Esophagus mucosa (tissue), 1 donor: ENCODE measurements at places on chromosomes 6 and 20. TPM values are rescaled to one million over a fixed set of nuclear protein-coding genes. Genes with fewer than 3 reads are reported as not detected.

GRCh38 chr20:32828029-32828680 lies 8.4 kb downstream of the MAPRE1 start:
- ATAC-seq = no peak

DNA sequence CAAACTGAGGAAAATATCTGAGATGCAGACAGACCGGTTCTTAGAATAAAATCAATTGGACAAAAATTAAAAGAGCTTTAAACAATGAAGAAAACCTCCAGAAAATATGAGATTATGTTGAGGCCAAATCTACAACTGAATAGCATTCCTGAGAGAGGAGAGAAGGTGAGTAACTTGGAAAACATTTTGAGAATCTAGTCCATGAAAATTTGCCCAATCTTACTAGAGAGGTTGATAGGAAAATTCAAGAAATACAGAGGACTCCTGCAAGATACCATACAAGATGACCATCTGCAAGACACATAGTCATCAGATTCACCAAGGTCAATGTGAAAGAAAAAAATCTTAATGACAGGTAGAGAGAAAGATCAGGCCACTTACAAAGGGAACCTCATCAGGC lies 437.7 kb upstream of the ADGRB3 start:
- no peak for ATAC-seq

KHDC1L gene
- 0.32 TPM for total RNA-seq

DNA sequence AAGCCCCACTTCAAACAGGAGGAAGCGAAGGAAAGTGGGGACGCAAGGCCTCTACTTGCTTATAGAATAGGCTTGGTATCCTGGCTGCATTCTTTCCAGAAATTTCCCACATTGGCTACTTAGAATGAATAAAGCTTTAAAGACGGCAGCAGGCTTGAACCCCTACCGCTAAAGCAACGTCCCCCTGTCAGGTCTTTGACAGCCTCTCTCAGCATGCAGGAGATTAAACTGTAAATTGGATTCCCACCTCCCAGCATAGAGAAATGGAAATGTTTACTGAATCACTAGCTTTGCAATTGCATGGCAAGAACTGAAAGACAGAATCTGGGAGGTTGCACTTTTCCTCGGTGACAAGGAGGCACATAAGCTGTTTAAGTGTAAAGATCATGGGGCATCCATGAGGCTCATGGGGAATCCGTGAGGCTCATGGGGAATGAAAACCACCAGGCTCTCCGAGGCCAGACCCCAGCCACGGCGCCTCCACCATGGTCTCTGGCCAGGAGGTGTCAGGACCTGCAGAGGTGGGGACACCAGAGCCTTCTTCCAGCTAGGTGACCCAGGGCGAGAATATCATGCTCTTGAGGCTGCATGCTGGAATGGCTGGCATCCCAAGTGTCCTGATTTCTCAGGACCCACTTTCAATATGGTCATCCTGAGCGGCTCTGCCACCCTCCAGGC lies 10.3 kb downstream of the LEMD2 start:
- no peak for ATAC-seq

HSPA1A gene
- total RNA-seq = 56.6 TPM

CLDN20 gene
- not detected for total RNA-seq

DNA sequence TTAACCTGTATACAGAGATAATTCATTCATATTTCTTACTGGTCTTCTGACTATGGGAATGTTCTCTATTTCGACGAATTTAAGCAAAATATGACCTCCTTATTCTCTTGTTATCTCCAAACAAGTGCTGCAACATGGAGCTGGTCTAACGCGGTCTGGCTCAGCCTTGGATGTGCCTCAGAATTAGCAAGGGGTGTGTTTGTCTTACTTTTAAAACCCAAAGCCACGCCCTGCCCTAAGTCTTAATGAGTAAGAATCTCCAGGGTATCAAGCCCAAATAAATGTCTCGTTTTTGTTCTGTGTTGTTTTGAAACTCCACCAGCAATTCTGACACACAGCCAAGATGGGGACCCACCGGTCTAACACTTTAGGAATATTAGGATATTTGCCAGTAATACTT lies 99.2 kb downstream of the ATP9A start:
- peak; percentile 67 for ATAC-seq

DNA sequence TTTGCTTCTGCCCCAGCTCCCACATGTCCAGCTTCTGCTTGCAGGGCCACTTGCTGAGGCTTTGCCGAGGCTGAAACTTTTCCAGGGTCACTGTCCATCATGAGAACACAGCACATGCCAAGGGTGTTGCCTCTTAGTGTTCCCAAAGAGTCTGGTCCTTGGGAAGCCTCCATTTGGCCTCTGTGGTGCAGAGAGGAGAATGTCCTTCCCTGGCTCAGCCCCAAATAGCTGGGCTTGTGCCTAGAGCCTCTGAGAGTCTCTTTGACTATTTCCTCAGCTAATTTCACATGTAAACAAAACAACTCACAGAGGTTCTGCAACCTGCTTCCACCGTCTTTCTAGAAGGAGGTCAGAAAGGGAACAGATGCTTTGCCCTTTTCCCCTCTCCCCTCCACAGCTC lies 40.4 kb upstream of the RAB23 start:
- no peak for ATAC-seq

DST gene
- 147 TPM for total RNA-seq

SNPH gene
- total RNA-seq = 0.64 TPM

DNA sequence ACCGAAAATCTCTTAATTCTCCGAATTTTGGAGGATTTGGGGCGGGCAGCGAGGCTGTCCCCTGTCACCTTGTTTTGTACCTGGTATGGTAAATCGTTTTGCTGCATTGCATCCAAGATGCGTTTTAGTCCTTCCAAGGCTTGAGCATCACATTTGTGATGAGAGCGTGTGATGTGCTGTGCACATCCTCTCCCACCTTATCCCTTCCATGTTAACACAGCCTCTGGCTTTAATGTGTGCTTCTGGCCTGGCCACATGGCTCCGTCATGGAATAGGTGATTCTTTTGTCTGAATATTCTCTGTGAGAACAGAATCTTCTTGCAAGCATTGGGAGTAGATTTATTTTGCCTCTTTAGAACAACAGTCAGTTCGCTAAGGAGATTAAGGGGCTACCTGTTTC lies 763 bp downstream of the TMEM14A start:
- no peak for ATAC-seq

GCM1 gene
- total RNA-seq = not detected

CENPW gene
- 43.3 TPM for total RNA-seq

- no peak for ATAC-seq
Observed at GRCh38 chr6:12715437-12715836, 1.1 kb upstream of the PHACTR1 start.

DNA sequence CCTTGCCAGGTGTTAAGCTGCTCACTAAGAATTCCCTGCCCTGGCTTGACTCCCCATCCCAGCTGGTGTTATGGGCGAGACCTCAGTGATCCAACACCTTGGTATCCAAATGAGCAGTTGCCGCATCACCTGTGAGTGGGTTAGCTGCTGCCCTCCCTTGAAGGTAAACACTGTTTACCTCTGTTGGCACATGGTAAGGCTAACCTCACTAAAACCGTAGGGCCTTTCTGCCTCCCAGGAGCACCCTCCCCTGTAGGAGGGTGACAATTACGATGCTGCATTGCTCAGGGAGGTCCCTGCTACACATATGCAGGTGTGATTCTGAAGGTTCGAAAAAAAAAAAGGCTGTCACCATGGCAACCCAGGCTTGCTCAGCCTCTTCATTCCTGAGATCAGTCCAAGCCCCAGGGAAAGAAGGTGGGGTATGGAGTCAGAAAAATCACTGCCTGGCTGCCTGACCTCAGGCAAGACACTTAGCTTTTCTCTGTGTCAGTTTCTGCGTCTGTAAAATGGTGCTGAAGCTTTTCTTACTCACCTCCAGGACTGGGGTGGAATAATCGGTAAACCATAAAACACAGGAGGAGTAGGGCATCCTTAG lies 19.5 kb downstream of the PNPLA1 start:
- ATAC-seq = peak; percentile 32

- no peak for ATAC-seq
Observed at GRCh38 chr6:96923400-96923799, 1.1 kb upstream of the KLHL32 start.

DNA sequence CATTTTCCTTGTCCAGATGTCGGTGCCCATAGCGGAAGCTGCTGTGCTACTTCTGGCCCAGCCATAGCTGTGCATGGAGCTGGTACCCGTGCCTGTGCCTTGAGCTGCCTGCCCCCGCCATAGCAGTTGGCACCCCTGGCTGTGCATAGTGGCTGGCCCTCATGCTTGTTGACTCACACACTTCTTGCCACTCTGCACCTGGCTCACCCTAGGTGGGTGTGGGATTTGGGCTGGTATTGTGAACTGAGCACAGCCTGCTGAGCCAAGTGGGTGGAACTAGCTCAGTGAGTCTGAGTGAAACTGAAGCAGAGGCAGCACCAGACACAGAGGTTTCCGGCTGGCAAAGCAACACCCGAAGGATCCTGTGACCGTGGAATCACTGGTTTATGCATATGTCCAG lies 689.5 kb upstream of the EYS start:
- no peak for ATAC-seq
